ENCODE measurements at places on chromosomes 4 and X.
A peak's percentile ranks its signal among the peaks of the same experiment; 100 is the strongest.

DNA sequence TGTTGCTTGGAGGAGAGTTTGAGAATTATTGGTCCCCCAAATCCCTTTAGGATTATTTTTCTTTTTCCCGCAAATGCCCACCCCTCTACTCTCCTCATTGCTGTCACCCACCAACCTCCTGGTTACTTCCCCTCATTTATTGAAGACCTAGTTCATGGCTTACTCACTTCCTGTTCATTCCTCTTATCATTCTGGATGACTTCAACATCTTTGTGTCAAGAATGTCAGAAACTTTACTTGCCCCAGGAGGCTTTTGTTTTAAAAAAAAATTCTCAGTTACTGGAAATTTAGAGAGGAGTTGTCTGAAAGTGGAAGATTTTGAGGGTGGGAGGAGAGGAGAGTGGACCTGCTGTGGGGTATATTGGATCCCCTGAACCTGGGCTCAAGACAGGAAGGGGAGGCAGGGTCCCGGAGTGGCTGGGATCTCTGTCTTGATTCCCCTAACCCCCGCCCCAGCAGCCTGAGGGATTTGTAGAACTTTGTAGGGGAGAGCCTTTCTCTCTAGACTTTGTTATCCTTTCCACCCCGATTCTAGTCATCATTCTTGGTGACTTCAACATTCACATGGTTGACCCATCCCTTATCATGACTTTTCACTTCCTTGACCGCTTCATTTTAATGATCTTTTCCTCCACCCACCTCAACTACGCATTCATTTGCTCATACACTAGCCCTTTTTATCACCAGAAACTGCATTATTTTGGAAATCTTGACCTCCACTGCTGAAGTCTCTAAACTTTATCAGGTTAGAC, 69.9 kb upstream of the ESX1 start:
- DNase-seq, result no peak

- DNase-seq, result peak; percentile 15
Observed at GRCh38 chr4:170090352-170091052, 746 bp upstream of the AADAT start.

- DNase-seq, result peak; percentile 12
Observed at GRCh38 chrX:155148724-155149537, 67.3 kb upstream of the VBP1 start.

DNA sequence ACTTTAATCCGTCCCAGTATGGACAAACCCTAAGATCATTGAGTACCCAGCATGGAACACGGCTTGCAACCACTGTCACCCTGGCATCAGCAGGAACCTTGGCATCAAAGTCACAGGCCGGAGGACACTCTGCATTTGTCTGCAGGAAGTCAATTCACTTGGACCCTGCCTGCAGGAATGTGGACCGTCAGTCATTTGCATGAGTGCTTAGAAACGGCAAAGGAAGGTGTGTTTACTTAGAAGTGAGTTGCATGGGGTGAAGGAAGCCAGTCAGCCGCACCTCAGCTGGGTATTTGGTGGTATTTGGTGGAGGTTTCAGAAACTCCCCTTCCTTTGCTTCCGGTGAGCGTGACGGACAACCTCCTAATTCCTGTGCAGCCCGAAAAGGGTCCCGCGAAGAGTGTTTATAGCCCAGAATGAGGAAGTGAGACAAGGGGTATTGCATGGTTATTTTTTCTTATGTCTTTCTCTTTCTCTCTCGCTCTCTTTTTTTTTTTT, 15.5 kb downstream of the P2RY8 start:
- DNase-seq, result no peak

- no peak for DNase-seq
Observed at GRCh38 chr4:7391637-7392437, 42.9 kb downstream of the PSAPL1 start.

DNA sequence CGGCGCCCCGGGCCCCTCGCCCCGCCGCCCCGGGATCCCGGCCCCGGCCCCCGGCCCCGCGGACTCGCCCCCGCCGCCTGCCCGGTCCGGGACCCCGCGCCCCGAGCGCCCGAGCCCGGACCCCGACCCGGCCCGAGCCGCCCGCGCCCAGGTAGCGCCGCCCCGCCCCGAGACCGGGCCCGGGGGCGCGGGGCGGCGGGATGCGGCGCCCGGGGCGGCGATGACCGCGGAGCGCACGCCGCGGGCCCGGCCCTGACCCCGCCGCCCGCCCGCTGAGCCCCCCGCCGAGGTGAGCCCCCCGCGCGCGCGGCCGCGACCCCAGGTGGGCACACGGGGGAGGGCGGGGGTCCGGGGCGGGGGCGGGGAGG, 224 bp downstream of the FGFRL1 start:
- no peak for DNase-seq

- no peak for DNase-seq
Observed at GRCh38 chrX:79368441-79368840, 1.3 kb upstream of the ITM2A start.

DNA sequence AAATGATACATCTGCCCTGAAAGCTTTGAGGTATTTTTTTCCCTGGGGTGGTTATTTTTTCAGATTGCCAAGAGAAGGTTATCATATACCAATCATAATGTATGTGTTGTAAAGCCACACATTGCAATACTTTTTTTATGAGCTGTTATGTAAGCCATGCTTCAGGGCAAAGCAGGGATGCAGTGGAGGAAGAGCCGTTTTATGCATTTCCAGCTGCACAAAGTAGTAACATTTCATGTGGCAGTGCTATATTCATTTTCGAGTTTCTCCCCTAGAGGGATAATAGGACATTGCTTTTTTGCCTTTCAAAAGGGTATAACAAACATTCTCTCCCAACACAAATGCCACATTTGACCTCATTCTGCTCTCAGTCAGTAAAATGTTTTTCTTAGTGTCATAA, 68.5 kb downstream of the GALNT7 start:
- peak; percentile 33 for DNase-seq

GRCh38 chr4:143511906-143512305, 1.6 kb upstream of the SMARCA5 start:
- no peak for DNase-seq

DNA sequence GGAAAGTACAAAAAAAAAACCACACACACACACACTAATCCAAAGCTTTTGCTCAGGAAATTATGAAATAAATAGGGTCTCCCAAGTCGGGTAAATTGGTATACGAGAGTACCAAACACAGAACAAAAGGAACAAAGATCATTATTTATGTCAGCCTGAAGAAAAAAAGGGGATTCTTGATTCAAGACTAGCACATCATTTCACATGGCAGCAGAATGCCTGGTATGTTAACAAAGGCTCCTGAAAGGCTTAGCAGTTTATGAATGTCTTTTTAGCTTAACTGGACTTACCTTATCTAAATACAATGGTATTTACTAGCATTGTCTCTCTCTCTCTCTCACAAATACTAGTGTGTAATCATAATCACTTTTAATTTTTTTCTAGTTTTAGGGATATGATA, 11.3 kb downstream of the RAP2C start:
- DNase-seq, result no peak

DNA sequence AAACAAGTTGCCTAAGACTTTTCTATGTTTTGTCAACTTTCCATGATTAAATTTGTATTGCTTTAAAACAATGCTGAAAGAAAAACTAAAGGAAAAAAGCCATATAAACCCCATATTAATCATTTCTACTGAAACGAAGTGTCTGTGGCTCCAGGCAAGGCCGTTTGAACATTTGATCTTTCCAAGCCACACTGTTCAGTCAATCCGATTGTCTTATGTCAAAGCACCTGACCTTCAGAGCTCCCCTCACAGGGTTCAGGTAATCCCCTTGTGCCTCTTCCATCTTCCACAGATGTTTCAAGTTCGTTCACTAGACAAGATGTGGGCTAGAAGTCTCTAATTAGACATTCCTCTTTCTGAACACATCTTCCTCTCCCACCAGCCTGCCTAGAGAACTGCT, 177.1 kb upstream of the NUDT10 start:
- no peak for DNase-seq

DNA sequence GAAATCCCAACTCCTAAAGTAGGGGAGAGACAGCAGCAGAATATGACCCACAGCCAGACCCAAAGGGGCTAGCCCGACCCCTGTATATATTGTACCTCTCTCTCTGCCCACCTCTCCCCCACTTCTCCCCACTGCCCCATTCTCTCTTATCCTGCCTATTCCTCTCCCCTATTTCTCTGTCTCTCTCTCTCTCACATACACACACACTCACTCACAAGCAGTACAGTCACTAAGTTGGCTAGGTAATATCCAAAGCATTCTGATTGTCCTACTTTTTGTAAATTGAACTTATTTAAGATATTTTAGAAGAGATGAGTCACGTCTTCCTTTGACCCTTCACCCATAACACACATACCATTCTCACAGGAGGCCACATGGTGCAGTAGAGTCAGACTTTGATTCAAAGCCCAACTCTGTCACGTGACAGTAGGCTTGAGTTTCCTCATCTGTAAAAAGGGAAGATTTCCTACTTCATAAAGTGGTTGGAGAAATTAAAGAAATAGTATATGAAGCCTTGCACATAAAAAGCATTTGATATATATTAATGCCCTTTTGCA, 29.5 kb downstream of the SRPX2 start:
- peak; percentile 20 for DNase-seq

DNA sequence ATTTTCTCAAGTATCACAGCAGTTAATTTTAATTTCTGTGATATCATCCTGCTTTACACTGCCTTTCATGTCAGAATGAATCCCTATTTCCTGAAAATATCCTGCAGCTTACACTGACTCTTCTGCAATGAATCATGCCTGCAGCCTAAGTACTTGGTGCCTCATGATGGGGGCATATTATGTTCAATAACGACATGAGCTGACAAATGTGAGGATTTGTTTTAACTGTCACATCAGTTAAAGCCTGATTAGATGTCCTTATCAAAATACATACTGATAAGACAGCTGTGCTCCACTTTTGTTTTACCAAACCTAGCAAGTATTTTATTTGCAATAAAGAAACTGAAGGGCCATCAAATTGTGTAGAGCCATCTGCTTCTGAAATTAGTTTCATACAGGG, 359.9 kb upstream of the AGA start:
- DNase-seq, result no peak

- DNase-seq, result no peak
Observed at GRCh38 chrX:103362474-103362873, 6.2 kb downstream of the TCEAL9 start.

DNA sequence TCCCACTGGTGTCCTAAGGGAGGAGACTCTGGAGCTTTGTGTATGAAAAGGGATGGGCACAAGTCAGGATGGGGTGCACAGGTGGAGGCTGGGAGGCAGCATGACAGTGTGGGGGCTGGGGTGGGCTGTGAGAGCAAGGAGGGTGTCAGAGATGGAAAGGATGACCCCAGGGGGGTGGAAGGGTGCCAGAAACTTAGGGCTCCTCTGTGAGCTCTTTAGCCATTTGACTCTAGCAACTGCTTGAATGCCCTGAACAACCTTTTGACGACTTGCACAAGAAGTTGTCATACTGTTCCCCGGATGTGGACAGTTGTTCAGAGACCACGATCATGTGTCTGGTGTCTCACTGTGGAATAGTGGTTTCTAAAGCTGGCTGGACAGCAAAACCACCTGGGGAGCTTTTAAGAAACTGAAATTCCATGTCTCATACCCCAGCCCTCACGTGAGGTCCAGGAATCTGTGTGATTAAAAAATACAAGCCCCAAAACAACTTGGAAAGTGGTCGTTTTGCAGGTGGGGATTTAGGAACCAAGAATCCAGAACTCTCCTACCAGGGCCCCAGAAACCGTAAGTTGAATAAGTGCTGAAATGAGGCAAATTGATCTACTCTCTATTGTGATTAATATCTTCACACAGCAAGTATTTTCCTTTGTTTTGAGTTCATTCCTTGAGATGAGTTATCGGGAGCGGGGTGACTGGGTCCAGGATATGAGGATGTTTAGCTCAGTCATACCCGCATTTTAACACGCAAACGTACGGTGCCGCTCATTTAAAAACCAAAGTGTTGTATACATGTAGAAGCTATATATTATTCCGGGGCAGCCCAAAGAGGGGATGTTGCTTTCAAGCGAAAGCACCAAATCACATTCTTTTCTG, 3.4 kb downstream of the RHOH start:
- DNase-seq, result peak; percentile 75

- no peak for DNase-seq
Observed at GRCh38 chrX:10893976-10894375, 217.2 kb upstream of the HCCS start.

DNA sequence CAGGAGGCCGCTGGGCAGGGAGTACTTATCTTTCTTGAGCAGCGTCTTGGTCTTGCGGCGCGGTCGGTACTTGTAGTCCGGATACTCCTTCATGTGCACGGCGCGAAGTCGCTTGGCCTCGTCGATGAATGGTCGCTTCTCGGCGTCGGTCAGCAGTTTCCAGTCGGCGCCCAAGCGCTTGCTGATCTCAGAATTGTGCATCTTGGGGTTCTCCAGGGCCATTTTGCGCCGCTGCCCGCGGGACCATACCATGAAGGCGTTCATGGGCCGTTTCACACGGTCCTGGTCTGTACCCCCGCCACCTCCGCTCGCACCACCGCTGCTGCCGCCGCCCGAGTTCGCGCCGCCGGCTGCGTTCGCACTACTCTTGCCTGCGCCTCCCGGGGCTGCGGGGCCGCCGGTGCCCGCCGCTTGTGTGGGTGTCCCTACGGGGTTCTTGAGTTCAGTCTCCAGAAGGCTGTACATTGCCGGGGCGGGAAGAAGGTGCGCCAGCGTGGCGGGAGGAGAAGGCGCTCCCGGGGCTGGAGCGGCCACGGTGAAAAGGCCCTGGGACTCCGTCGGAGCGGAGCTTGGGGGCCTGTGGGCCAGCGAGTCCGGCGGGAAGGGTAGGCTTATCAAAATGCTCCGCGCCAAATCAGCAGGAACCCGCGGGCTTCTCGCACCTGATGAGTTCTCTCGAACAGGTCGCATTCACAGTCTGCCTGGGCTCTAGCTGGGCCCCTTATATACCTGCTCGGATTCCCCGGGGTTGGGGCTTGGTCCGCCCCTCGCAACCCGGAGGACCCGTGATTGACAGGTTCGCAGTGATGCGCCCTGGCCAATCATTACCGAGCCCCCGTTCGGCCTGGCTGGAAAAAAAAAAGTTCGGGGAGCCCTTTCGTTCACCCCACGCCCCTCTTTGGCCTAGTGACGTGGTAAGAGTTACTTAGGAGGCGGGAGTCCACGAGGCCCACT, at the start of gene SOX3:
SOX3 (minus strand) TSS at position 699 of the 954 bp plus-strand sequence; CDS start at position 690, 9 bp downstream.
- DNase-seq, result no peak

- no peak for DNase-seq
Observed at GRCh38 chr4:76201276-76201675, 12.3 kb downstream of the SCARB2 start.

- no peak for DNase-seq
Observed at GRCh38 chr4:188714501-188714900, 575.3 kb downstream of the TRIML1 start.

DNA sequence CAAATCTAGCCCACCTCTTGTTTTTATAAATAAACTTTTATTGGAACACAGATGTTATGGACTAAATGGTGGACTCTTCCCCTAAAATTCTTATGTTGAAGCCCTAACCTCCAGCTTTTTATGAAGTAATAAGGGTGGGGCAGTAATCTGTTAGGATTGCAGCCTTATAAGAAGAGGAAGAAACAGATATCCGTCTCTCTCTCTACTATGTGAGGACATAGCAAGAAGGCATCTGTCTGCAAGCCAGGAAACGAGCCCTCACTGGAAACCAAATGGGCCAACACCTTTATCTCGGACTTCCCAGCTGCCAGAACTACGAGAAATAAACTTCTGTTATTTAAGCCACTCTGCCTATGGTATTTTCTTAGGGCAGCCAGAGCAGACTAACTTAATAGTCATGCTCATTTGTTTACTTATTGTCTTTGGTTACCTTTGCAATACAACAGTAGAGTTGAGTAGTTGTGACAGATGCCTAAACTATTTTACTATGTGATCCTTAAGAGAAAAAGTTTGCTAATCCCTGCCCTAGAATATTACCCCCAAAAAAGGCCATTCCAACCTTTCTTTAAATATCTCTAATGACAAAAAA, 67.4 kb downstream of the MANBA start:
- peak; percentile 20 for DNase-seq
